ENCODE measurements at places on chromosomes 6 and 20.

DNA sequence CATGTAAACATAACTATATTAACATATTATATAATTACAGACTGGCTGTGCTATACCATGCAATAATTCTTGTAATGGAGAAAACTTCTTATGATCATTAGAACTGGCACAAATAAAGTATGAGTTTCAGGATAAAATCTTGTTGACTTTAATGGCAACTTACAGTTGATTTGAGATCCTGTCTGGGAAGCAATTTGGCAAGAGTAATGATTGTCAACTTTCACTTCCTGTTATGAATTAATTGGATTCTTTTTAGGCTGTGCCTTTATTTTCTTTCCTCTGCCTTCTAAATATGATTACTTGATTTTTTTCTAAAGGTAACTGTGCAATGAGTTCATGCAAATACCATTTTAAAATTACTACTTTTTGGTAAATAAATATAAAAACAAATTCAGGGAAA is 158.1 kb upstream of the B3GAT2 start:
- no peak for DNase-seq

- DNase-seq = no peak
These were observed 15.0 kb upstream of the RIN2 start for GRCh38 chr20:19742974-19743639.

- no peak for DNase-seq
These were observed 349.8 kb upstream of the ARID1B start for GRCh38 chr6:156427345-156427744.

DNA sequence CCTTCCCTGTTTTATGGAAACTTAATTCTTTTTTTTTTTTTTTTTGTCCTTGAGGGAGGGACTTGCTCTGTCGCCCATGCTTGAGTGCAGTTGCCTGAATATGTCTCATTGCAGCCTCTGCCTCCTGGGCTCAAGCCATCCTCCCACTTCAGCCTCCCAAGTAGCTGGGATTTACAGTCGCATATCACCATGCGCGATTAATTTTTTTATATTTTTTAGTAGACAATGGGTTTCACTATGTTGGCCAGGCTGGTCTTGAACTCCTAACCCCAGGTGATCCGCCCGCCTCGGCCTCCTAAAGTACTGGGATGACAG is 654 bp downstream of the TMEM14C start:
- DNase-seq = no peak

DNA sequence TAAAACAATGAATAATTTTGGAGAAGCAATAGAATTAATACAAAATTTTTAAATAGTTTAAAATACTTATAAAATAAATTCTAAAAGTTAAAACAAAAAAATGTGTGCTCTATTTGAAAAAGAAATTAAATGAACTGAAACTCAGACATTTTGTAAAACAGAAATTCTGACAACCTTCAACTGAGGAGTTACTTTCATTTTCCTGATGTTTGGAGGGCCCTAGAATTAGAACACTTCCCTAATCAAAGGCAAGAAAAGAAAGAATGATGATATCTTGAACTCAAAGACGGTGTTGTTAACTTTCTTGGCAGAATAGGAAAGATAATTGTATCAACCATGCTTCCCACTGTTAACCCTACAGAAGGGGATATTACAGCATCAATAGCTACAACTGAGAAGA is 27.9 kb downstream of the SNX14 start:
- DNase-seq = no peak

DNA sequence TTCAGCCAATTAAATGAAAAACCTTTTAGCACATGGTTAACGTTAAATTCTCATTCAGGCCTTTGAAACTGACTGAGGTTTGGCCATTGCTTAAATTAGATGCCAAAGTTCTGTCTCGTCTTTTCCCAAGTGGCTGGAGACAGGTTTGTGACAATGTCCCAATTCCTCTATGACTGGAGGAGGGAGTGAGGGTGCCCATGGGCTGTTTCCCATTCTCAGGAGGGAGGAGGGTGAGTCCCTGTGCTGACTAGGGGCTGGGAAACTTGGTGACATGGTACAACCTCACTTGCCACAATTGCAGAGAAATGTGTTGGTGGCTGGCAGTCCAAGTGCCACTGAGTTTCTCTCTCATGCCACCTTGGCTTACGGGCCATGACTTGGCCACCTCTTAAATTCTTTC is 63.9 kb upstream of the ENPP5 start:
- DNase-seq = no peak

DNA sequence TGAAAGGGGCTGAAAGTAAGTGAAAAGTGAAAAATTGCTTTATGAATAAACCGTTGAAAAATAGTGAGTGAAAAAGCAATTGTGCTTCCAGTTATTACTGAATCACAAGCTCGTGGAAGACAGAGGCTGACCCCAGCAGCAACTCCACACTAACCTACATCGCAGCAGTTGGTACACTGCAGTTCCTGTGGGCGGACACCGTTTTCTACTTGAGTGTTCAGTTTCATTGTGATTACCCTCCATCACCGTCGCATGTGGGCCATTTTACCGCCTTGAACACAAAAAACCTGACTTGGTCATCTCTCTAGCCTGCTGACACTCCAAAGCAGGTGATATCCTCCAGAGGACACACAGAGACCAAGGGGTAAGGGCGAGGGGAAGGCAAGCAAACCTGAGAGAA is 28.4 kb downstream of the PRDM1 start:
- peak; percentile 68 for DNase-seq

GRCh38 chr6:47571488-47571887 is 93.9 kb downstream of the CD2AP start:
- no peak for DNase-seq

- no peak for DNase-seq
These were observed 708.7 kb downstream of the UTRN start for GRCh38 chr6:144993870-144994269.

- DNase-seq = no peak
These were observed 108.6 kb downstream of the CHD6 start for GRCh38 chr20:41509316-41510200.

GRCh38 chr20:33993576-33994221 is at the start of gene RALY:
TSS of gene RALY (plus strand) at chr20:33993911. CDS start at chr20:34072075, 78,164 bp downstream.
- peak; percentile 96 for DNase-seq

DNA sequence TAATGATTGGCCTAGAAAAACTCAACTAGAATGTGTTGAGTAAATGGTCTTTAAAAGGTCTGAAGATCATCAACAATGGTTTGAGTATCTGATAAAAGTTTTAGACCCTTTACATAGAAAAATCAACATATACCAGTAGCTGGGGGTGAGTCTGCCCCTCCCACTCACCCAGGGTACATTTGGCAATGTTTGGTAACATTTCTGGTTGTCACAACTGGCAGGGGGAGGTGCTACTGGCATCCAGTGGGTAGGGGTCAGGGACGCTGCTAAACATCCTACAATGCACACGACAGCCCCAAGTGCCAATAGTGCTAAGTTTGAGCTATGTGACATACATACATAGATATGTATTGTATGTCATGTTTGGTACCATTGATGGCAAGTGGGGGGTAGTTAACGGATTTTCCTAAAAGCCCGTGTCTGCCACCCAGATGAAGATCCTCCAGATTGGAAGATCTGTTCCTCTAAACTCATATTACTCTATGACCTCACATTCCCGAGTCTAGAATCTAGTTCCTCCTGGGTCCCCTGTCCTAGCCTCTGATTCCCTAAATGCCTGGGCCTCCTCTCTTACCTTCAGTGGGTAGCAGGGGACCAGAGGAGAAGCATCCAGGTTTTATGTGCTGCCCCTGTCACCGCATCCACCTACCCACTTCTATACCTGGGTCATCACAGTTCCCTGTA is 2.5 kb upstream of the MMP9 start:
- DNase-seq = no peak

DNA sequence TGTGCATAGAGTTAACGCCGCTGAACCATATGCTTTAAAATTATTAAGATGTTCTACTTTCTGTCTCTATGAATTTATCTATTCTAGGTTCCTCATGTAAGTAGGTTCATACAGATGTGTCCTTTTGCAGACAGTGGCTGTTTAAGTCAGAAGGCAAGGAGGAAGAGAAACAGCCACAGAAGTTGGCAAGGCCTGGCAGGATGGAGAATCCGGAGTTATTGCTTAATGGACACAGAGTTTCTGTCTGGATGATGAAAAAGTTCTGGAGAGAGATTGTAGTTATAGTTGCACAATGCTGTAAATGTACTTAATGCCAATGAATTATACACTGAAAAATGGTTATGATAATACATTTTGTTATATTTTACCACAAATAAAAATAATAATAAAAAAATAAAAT is 283.6 kb upstream of the CNR1 start:
- no peak for DNase-seq

DNA sequence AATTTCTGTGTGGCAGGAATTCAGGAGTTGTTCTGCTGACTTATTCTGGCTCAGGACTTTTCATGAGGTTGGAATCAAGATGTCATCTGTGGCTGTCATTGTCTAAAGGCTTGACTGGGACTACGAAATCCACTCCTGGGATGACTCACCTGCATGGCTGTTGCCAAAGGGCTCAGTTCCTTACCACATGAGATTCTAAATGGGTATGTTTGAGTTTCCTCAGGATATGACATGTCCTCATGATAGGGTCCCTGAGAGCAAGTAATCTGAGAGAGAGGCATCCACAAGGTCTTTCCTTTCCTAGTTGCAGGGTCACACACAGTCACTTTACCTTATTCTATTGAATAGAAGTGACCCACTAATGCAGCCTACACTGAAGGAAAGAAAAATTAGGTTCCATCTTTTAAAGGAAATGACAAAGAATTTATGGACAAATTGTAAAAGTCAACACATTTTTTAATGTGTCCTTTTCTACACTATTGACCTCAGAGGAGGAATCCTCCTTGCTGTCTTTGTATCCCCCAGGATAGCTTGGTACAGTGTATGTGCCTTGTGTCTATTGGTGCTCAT is 1025.0 kb upstream of the GJE1 start:
- DNase-seq = no peak

DNA sequence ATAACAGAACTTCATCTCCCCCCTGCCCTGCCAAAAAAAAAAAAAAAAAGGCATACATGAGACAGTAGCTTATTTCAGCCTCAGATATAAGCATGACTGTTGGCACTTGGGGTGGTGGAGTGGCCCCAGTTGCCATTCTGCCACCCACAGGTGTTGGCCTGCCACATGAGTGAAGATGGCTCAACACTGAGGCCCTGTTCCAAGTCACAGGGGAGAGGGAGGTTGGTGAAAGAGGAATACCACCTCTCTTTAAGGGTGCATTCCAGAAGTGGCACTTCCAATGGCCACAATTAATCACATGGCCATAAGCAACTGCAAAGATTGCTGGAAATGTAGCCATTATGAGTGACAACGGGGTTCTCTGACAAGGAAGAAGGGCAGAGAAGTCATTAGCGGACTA is 61.9 kb upstream of the JARID2 start:
- peak; percentile 28 for DNase-seq

GRCh38 chr6:116386581-116387299 is 16.0 kb downstream of the DSE start:
- no peak for DNase-seq

DNA sequence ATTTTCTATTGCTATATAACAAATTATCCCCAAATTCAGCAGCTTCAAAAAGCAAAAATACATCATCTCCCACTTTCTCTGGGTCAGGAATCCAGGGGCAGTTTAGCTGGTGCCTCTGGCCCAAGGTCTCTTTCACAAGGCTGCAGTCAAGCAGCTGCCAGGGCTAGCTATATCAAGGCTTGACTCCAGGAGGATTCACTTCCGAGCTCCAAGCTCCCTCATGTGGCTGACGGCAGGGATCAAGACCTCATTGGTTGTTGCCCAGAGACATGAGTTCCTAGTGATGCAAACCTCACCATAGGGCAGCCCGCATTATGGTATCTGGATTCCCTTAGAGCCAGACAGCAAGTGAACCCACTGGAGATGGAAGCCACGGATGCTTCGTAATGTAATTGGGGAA is 1.3 kb upstream of the VNN1 start:
- DNase-seq = no peak

- DNase-seq = no peak
These were observed 25.4 kb upstream of the FOXF2 start for GRCh38 chr6:1363729-1364572.

GRCh38 chr6:108846628-108847027 is 1.6 kb upstream of the ARMC2 start:
- no peak for DNase-seq

DNA sequence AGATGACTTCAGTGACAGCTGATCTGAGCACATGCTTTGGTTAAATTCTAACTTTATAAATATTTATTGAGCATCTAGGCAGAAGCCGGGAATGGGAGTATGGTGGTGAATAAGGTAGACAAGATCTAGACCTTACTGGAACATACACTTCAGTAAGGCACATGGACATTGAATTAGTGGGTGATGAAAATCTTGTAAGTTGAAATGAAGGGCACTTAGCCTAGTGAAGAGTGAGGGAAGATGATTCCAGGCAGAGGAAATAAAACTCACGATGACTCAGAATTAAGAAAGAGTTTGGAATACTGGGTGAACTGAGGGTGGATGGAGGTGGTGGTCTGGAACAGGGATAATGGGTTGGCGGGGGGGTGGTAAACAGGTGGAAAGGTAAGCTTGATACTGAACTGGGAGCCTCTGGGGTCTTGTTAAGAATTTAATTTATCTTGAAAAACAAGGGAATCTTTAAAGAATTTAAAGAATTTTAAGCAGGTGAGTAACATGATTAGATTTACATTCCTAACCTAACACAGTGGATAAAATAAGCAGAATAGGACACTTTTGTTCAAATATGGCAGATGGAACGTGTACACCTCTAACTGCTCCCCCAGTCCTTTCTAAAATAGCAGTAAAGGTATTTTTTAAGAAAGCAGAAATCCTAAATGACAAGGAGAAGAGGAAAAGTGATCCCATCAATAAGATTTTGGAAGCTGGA is 75.2 kb upstream of the ARHGAP18 start:
- no peak for DNase-seq

DNA sequence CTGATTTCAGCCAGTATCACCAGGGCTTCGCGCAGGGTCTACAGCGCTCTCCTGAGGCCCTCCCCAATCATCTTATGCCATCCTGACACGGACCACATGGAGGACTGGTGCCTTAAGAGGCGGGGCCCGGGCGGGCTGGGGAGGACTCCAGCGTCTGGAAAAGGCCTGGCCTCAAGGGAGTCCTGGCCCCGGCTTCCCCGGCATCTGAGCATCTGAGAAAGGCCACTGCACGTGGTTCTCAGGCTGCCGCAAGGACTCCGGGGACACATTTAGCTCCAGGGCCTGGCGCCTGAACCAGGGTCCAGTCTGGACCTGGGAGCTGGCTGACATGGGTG is 21.4 kb downstream of the BHLHE23 start:
- no peak for DNase-seq

GRCh38 chr6:12222405-12223366 is 67.5 kb upstream of the EDN1 start:
- DNase-seq = no peak

DNA sequence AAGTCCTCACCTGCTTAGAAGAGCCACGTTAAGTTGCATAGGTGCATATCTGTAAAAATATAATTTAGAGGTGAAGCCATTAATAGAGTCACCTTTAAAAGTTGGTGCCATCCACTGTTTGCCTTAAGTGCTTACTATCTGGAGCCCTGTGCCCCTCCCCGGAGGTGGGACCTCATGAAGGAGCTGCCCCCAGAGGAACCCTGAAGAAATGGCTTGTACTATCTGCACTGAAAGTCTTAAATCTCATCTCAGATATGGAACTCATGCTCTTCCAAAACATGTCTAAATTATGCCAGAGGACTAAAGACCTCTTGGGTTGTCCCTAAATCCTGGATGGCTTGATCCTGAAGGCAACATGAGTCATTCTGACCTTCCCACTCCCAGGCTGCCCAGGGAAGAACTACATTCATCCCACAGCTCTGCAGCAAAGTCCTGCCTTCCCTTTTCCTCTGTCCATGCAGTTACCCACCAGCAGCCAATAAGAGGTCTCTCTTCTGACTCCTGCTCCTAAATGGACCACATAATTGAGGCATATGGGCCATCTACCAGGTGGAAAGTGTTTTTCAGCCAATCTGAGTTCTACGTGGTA is 85.3 kb downstream of the ASXL1 start:
- no peak for DNase-seq
